ENCODE measurements at places on chromosomes 7 and 10.

DNA sequence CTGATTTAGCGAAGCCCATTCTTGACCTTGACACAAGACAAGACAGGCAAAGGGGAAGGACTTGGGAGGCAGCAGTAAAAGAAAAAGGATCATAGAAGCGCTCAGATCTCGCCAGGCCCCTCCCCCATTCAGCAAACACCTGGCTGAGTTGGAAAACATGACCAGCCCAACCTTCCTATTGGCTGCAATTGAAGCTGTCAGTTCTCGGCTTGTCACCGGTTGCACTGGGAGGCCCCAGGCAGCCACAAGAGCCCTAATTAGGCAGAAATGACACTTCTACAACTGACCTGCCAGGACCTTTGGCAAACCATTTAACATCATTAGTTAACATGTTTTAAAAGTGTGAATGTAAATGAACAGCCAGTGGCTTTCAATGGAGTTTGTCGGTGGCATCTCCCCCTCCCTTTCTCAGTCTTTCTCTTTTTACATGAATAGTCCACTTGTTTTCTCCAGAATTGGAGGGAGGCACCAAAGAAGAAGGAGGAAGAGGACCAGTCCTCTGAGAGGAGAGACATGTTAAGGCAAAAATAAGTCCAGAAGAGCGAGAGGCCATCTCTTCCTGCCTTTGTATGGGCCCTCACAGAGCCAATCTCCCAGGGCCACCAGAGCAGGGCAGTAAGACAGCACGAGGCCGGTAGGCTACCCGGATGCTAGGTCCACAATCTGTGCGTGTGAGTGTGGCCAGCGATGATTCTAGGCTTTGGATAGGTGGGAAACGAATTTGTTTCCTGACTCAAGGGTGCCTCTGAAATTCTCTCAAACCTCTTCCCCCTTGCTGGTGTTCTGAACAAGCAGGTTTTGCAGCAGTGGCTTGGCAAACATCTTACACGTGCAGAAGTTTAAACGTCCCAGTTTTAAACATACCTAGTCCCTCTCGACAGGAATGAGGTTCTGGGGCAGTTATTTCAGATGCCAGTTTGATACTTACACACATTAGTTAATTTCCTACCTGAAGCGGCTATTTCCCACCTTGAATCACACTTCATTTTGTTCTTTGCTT lies 15.0 kb upstream of the ENO4 start:
- no peak for DNase-seq

GRCh38 chr7:155530601-155531000 lies 15.8 kb downstream of the CNPY1 start:
- no peak for DNase-seq

DNA sequence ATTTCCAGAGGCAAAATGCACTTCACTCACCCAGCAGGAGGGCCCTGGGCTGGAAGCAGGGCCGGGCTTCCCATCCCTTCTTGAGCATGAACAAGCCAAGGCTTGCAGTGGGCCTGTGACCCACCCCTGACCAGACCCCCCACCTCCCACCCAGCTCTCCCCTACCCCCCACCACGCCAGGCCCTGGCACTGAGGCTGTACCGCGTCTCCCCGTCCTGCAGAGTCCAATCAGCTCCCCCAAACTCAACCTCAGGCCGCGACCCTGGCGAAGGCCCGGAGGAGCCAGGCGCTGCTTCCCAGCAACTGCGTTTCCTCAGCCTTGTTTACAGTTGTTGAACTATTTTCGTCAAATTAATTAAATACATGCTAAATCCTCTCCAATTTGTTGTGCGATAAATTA lies 16.9 kb upstream of the MYL10 start:
- no peak for DNase-seq

GRCh38 chr10:42942279-42942950 lies 134.5 kb upstream of the RET start:
- DNase-seq: no peak

DNA sequence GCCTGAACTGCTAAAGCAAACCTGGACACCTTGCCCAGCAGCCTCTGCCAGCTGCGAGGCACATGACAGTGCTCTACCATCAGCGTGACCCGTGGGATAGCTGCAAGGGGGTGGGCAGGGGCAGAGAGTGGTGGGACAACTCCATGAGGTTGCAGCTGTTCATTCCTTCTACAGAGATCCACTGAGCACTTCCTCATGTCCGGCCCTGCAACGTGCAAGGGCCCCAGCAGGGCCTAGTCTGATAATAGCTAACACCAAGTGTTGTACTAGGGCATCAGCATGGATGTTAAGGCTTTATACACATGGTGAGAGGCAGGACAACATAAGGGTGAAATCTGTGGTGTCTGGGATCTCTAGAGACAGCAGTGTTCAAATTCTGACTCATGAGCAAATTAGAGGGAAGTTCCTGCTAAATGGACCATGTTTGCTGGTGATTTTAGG lies 14.3 kb downstream of the NOD1 start:
- DNase-seq: no peak

DNA sequence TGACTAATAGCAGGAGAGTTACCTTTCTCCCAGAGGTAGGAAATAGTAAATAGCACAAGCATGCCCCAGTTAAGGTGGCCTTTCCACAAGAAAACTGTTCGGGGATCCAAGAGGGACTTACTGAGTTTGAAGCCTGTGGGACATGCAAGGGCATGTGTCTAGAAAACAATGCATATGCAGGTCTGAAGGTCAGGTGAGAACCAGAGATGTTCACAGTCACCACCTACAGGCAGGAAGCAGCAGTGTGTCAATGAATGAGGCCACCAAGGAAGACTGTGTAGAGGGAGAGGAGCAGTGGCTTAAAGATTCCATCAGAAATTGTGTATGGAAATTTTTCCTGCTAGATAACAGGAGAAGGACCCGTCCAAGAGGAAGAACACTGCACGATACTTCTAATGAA lies 66.0 kb downstream of the CALD1 start:
- no peak for DNase-seq

GRCh38 chr7:107995184-107996071 lies 7.5 kb downstream of the LAMB1 start:
- no peak for DNase-seq

GRCh38 chr7:15954671-15955354 lies 268.3 kb upstream of the MEOX2 start:
- DNase-seq: no peak

DNA sequence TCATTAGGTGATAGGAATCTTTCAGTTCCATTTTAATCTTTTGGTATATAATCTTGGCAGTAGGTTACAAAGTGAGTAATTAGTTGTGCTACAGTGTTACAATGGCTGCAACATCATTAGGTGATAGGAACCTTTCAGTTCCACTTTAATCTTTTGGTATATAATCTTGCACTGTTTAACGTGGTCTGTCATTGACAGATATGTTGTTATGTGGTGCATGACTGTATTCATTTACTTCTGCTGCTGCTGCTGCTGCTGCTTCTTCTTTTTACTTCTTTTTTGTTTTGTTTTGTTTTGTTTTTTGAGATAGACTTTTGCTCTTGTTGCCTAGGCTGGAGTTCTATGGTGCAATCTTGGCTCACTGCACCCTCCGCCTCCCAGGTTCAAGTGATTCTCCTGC lies 28.6 kb downstream of the ST7 start:
- DNase-seq: no peak

DNA sequence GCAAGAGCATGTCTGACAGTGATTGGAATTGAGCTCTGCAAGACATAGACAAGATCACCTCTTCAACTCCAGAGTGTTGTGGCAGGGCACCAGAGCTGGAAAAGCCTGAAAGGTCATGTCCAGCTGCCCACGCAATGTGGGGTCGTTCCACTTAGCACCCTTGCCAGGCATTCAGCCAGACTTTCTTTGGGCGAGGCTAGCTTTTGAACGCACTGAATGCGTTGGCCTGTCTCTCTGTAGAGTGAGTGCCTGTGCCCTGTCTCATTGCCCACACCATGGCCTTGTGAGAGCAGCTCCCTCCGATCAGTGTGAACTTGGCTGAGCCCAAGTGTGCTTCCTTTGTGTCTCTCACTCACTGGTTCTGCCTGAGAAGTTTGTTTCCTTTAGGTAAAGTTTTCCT lies 23.3 kb downstream of the UBTD1 start:
- no peak for DNase-seq

DNA sequence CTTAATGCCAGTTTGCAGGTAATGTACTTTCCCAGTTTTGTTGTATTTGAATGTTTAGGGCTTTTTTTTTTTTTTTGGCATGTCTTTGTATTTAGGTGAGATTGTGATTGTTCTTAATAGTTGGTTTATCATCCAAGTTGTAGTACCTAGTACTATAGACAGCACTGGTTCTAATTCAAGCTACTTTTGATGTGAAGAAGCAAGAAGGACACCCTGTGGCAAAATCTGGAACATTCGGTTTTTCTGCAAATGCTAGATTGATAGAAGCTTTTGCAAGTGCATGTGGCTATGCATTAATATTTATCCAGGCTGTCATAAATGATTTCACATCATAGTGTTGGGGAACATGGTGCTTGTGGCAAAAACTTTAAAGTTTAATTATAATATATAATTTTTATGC lies 248.9 kb downstream of the FOXP2 start:
- DNase-seq: no peak

DNA sequence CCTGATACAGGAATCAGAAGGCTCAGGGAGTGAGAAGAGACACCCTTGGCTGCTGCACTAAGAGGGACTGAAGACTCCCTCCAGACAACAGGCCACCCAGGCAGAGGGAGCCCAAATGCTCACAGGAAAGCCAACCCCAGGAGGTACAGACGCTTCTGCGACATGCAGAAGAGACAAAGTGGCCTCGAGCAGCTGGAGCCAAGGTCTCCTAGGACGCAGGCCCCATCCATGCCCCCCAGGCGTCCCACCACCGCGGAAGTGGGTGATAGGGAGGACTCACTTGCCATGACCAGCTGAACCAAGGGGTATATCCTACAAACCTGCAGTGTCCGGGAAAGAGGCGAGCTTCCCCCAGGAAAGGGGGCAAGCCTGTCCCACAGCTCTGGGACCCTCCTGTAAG lies 56.9 kb downstream of the CTBP2 start:
- DNase-seq: no peak

DNA sequence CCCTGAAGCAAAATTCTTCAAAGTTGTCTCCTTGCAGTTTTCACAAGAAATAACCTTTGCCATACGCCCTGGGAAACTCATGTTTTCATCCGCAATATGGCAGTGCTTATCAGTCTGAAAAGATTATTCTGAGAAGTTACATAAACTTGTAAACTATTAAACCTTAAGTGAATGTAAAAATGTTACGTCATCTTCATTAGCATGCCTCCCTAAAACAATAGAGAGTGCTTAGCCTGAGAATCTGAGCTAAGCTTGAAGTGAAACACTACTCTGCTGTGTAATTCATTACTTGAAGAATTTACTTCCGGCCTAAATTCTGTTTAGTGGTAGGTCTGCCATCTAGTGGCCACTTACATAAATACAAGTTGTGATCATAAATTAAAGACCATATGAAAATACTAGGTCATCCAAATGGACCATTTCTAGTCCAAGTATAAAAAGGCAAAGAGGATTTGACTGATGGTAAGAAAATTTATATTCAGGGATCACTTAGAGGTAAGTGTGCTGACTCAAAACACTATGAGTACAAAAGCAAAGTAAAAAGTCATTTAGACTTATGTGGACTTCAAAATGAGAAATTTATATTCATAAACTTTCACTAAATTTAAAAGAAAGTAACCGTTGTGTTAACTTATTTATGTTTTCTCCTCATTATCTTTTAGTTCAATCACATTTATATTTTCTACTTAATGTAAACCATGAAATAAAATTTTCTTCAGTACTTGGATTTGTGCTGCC lies 745.1 kb upstream of the LRRTM3 start:
- no peak for DNase-seq

DNA sequence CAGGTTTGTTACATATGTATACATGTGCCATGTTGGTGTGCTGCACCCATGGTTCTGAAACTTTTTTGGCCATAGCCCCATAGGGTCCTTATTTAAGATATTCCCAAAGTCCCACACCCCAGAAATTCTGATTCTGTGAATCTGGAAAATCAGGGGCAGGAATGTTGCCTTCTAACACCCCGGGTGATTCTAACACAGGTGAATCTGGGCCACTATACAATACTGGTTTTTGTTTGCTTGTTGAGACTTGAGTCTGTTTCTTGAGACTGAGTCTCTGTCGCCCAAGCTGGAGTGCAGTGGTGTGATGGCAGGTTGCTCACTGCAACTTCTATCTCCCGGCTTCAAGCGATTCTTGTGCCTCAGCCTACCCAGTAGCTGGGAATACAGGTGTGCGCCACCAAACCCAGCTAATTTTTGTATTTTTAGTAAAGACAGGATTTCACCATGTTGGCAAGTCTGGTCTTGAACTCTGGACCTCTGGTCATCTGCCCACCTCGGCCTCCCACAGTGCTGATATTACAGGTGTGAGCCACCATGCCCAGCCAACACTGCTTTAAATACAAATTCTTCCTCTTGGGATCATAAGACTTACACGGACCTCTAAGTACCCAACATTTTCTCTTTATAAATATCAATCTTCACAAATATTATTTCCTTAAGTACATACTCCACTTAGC lies 16.9 kb upstream of the PHYH start:
- DNase-seq: no peak

- DNase-seq: no peak
These were observed 209.2 kb downstream of the MBL2 start for GRCh38 chr10:52563360-52563759.

GRCh38 chr7:15515252-15515651 lies 46.6 kb downstream of the AGMO start:
- DNase-seq: no peak

DNA sequence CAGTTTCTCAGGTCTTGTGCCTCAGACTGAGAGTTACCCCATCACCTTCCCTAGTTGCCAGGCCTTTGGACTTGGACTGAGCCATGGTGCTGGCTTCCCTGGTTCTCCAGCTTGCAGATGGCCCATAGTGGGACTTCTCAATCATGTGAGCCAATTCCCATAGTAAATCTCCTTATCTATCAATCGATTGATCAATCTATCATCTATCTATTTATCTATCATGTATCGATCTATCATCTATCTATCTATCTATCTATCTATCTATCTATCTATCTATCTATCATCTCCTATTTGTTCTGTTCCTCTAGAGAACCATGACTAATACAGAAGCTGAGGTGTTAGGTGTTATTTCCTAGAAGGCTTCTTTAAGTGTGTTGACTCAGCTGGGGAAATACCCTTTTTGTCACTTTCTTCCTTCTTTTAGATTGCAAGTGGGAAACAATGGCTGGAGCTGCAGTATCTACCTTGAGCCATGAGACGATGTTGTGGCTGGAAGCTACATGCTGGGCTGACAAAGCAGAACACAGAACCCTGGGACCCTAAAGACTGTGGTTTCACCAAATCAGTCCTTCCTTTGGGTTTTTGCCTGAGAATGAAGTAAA lies 234.7 kb upstream of the GLI3 start:
- no peak for DNase-seq

GRCh38 chr10:102959360-102959759 lies 41.3 kb downstream of the CNNM2 start:
- DNase-seq: no peak

- no peak for DNase-seq
These were observed 1.3 kb upstream of the HOXA5 start for GRCh38 chr7:27144781-27145164.

GRCh38 chr10:95628786-95629185 lies 27.7 kb downstream of the ALDH18A1 start:
- DNase-seq: no peak

- no peak for DNase-seq
These were observed 224.3 kb downstream of the TWIST1 start for GRCh38 chr7:18893156-18893555.

Measured in cortex of kidney (tissue), 1 donor.